Gastroesophageal sphincter (tissue), 4 donors: ENCODE measurements at places on chromosomes 13 and 19.

GRCh38 chr19:33683881-33684537 lies 62.3 kb downstream of the CHST8 start:
- no peak for ATAC-seq

DNA sequence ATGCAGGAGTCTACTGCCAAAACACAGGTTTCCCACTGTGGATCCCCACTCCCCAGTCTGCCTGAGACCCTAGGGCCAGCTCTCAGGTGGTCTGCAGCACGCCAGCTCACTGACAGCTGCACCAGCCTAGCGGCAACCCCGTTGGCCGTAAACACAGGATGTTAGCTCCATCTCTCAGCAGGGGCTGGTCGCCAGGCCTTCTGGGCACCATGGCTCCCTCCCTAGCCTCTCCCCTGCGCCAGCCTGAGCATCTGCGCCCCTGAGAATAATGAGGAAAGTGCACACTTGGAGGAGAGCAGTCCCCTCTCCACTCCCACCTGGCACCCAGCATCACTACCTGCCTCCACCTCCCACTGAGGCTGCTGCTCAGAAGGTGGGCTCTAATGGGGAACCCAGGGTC lies 20.8 kb upstream of the EPHX3 start:
- no peak for ATAC-seq

DNA sequence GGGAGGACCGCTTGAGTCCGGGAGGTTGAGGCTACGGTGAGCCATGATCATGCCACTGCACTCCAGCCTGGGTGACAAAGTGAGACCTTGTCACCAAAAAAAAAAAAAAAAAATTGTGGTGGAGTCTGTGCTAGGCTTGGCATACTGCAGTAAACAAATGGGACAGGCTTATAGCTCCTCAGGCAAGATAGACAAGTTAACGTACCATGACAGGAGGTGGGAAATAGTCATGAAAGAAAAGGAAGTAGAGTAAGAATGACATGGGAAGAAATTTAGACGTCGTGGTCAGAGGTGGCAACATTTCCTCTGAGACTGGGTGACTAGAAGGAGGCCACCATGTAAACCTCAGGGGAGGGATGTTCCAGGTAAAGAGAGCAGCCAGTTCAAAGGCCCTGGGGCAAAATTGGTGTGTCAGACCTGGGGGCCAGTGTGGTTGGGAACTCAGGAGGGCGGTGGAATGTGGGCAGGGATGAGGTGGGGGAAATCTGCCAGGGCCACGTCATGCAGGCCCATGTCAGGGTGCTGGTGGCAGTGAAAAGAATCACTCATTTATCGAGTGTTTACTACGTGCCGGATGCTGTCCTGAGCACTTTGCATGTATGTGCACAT lies 5.6 kb downstream of the SNRPA start:
- no peak for ATAC-seq

GRCh38 chr19:14198384-14199376 lies 7.3 kb downstream of the ADGRL1 start:
- ATAC-seq, result no peak

GRCh38 chr13:31982124-31982523 lies 49.5 kb upstream of the FRY start:
- no peak for ATAC-seq

DNA sequence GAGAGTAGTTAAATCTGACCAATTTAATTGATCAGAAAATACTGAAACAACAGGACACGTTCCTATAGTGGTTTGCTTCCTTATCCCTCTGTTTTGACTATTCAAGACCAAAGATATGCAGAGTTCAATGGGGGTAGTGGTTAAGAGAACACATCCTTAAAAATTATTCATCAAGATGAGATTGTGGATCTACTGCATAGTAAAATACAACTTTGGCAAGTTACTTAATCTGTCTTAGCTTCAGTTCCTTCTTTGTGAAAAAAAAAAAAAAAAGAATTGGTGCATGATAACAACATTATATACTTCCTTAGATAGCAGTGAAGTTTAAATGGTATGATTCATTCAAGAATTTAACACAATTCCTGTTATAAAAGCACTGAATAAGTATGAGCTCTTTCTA lies 552.1 kb downstream of the DCT start:
- ATAC-seq, result no peak

DNA sequence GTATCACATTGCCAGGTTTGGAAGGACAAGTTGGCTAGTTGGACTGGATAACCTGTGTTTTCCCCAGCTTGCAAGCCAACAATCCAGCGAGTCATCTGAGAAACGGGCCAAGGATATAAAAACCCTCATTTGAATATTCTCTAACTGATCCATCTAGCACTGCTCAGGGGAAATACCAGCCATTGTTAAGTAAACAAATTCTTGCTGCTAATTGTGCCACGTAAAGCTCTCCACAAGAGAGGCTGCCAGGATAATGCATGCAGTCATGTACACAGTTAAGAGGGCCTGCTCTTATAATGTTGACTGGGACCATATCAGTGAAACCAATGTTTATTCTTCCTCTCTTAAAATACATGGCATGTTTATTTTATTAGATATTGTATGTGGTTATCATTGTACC lies 663.2 kb upstream of the SGCG start:
- ATAC-seq, result no peak

DNA sequence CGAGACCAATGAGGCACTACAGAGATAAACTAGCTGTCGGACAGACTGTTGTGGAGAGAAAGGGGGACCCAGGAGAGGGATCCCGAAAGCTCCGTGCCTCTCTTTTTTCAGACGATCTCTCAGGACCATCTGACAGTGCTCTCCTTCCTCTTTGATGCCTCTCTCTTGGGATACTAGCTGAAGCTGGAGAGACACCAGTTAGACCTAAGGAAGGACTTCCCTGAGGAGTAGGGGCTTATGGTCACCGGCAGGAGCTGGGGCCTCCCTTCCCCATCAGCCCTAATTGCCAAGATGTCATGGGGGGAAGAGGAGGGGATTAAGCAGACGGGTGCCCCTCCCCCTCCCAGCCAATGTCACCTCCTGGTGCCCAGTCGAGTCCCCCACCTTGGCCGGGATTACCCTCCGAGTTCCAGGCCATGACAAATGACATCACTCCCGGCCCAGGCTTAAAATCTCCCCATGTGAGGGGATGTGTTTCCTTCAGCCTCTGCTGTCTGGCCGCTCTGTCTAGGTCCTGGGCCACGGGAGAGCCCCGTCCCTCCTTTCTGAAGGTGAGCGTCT lies at the start of gene CRX:
TSS of gene CRX (plus strand) at position 478 of the 561 bp plus-strand sequence. CDS start 12,507 bp downstream, outside the sequence.
- ATAC-seq, result no peak

- ATAC-seq, result no peak
Measured at GRCh38 chr19:34645551-34645950, 31.4 kb downstream of the SCGB2B2 start.

- ATAC-seq, result no peak
Measured at GRCh38 chr13:100646030-100646673, 28.4 kb downstream of the TMTC4 start.

- no peak for ATAC-seq
Measured at GRCh38 chr13:42751693-42752092, 29.7 kb upstream of the FAM216B start.

- ATAC-seq, result no peak
Measured at GRCh38 chr19:862581-863314, 3.3 kb downstream of the CFD start.

DNA sequence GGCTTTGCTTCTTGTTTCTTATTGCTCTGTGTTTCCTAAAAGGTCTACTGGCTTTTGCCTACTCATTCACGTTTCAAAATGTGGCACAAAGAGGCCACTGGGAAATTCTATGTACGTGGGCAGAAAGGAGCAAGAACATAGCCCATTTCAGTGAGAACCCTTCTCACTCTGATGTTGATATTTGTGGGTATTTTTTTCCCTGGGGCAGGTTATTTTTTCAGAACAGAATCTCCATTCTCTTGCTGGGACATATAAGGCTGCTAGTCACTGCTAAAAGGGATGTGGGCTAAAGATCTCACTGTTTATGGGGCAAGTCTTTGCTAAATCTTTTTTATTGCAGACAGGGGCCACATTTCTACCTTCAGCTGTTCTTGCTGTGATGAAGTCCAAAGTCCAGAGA lies 27.1 kb downstream of the EDNRB start:
- ATAC-seq, result no peak

DNA sequence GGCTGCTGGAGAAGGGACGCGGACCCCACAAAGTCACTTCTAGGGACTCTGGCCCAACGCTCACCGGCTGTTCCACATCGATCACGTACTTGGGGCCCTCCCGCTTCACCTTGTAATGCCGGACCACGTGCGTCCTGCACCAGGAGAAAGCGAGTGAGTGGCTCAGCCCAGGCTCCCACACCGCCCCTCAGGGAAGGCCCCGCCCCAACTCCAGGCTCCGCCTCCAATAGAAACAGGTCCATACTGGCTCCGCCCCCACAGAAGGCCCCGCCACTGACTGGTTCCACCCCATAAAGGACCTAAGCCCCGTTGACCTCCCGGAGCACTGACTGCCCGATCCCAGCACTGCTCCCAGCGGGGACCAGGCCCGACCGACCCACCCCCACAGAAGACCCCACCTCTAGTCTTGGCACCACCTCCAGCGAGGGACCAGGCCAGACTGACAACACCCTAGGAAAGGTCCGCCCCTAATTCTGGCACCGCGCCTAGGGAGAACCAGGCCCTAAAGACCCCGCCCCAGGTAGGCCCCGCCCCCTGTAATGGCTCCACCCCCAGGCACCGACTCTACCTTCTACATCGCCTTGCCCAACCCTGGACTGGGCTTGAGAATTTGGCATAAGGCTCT lies 11.3 kb downstream of the STAP2 start:
- ATAC-seq, result peak; percentile 60

DNA sequence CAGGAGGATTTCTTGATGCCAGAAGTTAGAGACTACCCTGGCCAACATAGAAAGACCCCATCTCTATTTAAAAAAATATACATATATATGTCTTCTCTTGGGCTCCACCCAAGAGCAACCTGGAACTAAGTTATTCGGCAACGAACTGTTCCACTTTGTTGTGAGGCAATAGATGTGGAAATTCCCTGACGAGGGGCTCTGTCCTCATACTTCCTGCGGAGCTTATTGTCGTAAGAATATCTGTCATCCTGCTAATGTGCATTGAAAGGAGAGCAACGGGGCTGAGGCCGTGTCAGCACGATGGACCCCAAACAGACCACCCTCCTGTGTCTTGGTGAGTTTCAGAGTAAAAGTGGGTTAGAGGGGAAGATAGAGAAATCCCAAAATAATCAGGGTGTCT lies at the start of gene FCAR:
TSS of gene FCAR (plus strand) at position 246 of the 400 bp plus-strand sequence. CDS start at position 301, 55 bp downstream.
- no peak for ATAC-seq

DNA sequence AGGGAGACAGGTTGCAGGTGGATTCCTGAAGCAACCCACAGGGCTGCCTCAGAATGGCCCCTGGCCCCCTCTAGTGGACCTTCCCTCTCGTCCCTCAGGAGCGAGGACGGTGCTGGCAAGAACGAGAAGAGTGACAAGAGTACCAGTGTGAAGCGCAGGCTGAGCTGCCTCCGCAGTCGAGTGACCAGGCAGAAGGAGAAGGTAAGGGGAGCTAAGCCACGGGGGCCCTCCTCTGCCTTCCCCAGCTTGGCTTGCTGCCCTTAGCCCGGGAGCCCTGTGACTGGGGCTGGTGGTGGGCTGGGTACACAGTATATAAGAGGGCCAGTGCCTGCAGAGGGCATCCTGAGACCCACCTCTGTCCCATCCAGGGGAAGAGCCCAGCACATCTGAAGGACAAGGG lies 34.0 kb downstream of the ARHGEF18 start:
- no peak for ATAC-seq

- ATAC-seq, result no peak
Measured at GRCh38 chr13:19158526-19159174, 23.0 kb downstream of the TUBA3C start.

DNA sequence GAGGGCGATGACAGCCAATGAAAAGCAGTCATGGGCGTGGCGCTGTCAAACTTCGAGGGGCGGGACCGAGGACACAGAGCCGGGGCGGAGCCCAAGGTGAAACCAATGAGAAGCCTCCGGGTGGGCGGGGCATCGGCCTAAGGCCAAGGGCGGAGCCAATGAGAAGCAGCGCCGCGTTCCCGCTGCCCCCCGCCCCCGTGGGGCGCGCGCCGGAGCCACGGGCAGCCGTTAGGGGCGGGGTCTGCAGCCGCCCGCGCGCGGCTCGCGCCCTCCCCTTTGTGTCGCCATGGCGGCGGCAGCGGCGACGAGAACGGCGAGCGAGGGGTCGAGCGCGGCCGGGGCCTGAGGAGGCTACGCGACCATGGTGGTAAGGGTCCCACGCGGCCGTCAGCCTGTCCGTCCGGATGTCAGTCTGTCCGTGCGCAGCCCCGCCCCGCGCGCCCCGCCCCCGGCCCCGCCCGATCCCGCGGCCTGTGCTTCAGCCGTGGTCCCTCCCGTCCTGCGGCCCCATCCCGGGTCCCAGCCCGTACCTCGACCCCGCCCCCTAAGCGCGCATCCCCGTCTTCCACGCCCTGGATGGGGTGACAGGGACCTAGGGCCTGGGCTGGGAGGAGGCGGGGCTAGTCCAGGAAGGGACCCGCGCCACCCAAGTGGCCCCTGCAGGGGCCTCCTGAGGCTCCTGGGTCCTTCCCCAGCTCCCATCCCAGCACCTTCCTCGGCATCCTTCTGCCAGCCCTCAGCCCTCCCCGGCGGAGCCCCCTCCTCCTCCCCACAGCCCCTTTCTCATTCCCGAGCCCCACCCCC lies at the start of gene ARHGAP33:
TSS of gene ARHGAP33 (plus strand) at position 267 of the 804 bp plus-strand sequence. CDS start at position 362, 95 bp downstream.
- ATAC-seq, result peak; percentile 98

- no peak for ATAC-seq
Measured at GRCh38 chr13:52164989-52165388, 5.6 kb upstream of the NEK3 start.

DNA sequence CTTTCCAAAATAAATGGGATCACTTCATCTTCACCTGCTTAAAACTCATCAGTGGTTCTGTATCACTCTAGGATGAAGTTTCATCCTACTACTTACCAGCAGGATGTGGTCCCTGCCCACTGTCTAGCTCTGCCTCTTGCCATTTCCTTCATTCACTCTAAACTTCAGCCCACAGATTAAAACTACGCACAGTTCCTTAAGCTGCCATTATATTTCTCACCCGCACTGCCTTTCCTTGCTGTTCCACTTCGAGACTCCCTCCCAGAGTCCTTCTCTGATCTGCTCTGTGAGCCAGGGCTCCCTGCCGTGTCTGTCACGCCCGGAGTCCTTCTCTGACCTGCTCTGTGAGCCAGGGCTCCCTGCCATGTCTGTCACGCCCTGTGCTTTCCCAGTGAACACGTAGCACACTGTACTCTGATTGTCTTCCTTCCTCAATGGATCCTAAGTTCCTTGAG lies 52.0 kb upstream of the NPAS1 start:
- peak; percentile 70 for ATAC-seq

- ATAC-seq, result no peak
Measured at GRCh38 chr13:44471686-44472085, 98.1 kb downstream of the SERP2 start.

DNA sequence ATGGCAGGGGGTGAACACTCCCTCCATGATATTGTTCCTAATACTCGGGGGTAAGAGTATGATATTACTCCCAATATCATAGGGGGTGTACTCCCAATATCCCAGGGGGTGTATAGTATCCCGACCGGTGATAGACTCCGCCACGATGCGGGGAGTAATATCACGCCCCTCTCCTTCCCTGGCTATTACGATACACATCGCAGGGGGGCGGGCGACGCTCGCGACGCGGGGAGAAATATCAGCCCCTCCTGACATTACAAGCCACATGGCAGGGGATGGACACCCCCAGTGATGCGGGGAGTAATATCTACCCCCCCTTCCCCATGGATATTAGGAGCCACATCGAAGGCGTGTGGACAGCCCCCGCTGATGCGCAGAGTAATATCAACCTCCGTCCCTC lies 3.2 kb upstream of the RGCC start:
- ATAC-seq, result no peak
